SK-N-SH (cell line): ENCODE measurements at places on chromosomes 1 and 21. TPM values are rescaled to one million over a fixed set of nuclear protein-coding genes. Genes with fewer than 3 reads are reported as not detected.

DNA sequence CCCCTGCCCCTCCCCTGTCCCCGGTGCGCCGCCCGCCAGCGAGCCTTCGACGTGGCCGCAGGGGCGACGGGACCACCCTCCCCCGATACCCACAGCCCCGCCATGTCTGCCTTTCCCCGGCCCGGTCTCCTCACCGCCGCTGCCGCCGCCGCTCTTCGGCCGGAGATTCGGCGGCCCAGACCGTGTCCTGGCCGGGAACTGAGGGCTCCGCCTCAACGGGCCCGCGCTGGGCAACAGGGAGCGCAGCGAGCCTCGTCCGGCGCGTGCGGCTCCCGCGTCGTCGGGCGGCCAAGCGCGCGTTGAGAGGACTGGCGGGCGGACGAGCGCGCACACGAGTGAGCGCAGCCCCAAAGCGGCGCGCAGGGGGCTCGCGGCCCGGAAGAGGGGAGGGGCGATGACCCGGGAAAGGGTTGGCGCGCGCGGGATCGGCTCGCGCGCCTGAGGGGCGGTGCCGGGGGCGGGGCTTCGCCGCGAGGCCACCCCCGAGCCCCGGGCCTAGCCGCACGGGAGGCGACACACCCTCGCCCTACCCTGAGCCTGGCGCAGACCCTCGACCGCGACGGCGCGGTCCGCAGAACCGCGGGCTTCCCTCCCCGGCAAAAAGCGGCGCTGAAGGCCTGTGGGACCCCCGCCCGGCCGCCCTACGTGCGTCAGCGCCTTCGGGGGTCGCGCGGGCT, at the start of gene BTG3:
Gene BTG3, minus strand, starts transcription at position 337 of the 677 bp plus-strand sequence. CDS start 3,757 bp downstream, outside the sequence.
- peak; percentile 99 for DNase-seq

DNA sequence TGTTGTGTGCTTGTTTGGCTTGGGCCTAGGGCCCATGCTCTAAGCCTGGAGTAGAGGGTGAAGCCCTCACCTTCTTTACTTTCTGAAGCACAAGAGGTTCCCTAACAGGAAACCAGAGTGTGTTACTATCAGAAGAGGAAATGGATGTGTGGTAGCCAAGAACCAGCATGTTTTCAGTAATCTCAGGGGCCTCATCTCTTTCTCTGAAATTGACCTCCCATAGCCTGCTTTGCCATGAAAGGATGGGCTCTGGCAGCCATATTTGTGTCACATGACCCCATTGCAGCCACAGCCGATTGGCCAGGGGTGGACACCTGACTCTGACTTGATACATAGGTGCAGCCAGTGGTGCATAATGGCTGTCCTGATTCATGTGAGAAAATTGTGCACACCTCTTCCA, 18.6 kb downstream of the A3GALT2 start:
- DNase-seq = no peak

- DNase-seq = no peak
Measured at GRCh38 chr1:191490303-191490702, 668.0 kb upstream of the RGS18 start.

DNA sequence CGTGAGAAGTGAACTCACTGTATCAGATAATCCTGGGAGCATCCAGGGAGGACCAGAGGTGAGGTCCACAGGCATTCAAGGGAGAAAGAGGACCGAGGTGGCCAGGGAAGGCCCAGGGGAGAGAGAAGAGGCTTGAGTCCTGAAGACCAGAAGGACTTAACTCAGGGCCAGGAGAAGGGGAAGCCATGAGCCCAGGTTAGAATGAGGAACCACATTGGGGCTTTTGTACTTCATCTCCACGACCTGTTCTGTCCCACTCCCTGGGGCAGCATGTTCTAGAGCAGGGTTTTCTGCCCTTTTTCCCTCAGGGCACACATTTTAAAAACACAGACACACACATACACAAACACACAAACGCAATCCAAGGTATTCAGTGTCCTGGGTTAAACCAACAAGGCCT, 8.4 kb downstream of the LGR6 start:
- no peak for DNase-seq

GRCh38 chr1:170020859-170021258, 53.6 kb downstream of the KIFAP3 start:
- DNase-seq = no peak

GRCh38 chr1:85202092-85202863, 1.5 kb upstream of the SYDE2 start:
- no peak for DNase-seq

- no peak for DNase-seq
Measured at GRCh38 chr1:242788771-242789170, 264.3 kb upstream of the PLD5 start.

DNA sequence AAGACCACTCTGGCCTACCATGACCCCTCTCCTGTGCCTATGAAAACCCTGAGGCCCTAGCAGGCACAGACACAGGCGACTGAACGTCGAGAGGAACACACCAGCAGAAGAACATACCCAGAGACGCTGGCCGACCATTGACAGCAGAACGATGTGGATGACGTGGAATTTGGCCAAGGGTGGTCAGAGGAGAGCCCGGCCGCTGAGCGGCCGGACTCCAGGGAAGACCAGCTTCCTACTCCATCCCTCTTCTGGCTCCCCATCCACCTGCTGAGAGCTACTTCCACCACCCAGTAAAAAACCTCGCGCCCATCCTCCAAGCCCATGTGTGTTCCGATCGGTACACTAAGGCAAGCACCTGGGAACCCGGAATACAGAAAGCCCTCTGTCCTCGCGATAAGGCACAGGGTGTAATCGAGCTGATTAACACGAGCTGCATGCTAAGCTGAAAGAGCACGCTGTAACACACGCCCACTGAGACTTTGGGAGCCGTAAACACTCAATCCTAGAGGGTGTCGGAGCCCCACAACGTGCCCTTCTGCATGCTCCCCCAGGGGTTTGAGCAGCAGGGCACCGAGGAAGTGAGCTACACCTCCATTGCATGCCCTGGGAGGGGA, 150.3 kb downstream of the CENPF start:
- no peak for DNase-seq

DNA sequence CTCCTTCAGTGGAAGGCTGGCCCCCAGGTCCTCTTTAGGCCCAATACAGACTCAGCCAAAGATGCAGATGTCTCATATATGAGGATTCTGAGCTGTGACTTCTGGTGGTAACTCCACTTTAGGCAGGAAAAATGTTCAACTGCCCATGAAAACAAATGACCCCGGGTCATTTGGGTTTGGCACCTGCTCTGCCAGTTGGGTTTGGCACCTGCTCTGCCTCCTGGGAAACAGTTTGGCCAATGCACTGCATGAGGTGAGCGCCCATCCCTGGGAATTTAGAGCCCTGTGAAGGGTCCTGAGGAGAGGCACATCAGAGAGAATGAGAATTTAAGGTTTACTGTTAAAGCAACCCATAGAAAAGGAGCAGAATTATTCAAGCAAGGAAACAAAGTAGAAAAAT, 45.3 kb downstream of the B3GALT5 start:
- no peak for DNase-seq

DNA sequence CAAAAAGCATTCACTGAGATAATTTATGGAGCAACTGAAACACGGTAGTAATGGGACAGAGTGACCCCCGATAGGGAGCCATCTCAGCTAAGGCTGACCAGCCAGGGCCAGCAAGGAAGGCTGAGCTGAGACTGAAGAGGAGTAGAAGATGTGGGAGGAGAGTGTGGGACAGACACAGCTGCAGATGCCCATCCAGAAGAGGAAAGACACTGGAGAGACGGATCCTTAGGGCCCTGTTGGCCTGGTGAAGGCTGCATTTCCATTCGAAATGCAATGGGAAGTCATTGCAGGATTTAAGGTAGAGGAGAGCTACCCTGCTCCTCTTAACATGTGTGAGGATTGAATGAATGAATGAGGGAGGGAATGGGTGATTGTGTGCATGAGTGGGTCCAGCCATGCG, 44.0 kb upstream of the LRP8 start:
- DNase-seq = no peak

GRCh38 chr1:55886856-55887712, 671.9 kb upstream of the USP24 start:
- peak; percentile 36 for DNase-seq

- no peak for DNase-seq
Measured at GRCh38 chr1:4512636-4513035, 141.8 kb upstream of the AJAP1 start.

DNA sequence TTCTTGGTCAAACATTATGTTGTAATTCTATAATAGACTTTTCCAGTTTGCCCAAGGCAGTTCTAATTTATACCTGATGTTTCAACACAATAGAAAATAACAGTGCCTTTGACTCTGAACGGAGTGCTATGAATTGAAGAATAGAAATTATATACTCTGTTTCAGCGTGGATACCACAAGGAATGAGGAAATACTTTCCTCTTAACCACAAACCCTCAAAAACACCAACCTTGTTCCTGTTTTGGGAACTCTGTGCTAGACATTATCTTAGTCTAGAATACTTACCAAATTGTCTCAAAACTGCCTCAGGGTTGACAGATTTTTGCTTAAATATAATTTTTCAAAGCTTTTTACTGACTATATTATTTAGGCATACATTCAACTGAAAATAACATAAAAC, 1629.3 kb downstream of the MRPL39 start:
- no peak for DNase-seq

- no peak for DNase-seq
Measured at GRCh38 chr1:77954521-77954920, 24.4 kb downstream of the FUBP1 start.

Gene SZRD1
- polyA plus RNA-seq = 100 and 119 TPM in 2 replicates

Gene DENND2C
- polyA plus RNA-seq = 0.02 and 0.03 TPM in 2 replicates

Gene BEND5
- polyA plus RNA-seq = 4.3 and 5.6 TPM in 2 replicates

Gene DCST2
- polyA plus RNA-seq = 0.76 and 1.1 TPM in 2 replicates

Gene SH3BP5L
- 32.1 and 37.3 TPM in 2 replicates for polyA plus RNA-seq

Gene THEM5
- not detected in 2 replicates for polyA plus RNA-seq

Gene TESK2
- polyA plus RNA-seq = 1.3 TPM in 2 replicates

Gene TEX38
- polyA plus RNA-seq = 0.07 and 0.24 TPM in 2 replicates
